ENCODE measurements at places on chromosomes 6 and 20.

DNA sequence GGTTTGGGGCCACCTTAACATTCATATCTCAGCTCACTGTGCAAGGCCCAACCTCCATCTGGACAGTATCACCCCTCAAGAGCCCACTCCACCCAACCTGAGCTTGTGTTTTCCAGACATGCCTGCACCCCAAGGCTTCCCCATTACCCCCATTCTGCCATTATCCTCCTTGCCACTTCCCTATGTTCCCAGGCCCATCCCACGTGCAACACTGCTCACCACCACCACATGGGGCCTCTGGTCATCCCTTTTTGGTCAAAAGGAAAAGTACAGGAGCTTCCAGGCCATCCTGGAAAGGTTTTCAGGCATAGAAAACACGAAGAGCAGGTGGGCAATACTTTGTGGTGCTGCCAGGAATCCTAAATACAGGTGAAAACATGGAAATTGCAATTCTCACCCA, 140.3 kb downstream of the SYNDIG1 start:
- no peak for DNase-seq

GRCh38 chr6:2839982-2840748, 1.5 kb downstream of the SERPINB1 start:
- no peak for DNase-seq

GRCh38 chr6:36349240-36349639, 12.6 kb upstream of the BNIP5 start:
- DNase-seq: peak; percentile 50

DNA sequence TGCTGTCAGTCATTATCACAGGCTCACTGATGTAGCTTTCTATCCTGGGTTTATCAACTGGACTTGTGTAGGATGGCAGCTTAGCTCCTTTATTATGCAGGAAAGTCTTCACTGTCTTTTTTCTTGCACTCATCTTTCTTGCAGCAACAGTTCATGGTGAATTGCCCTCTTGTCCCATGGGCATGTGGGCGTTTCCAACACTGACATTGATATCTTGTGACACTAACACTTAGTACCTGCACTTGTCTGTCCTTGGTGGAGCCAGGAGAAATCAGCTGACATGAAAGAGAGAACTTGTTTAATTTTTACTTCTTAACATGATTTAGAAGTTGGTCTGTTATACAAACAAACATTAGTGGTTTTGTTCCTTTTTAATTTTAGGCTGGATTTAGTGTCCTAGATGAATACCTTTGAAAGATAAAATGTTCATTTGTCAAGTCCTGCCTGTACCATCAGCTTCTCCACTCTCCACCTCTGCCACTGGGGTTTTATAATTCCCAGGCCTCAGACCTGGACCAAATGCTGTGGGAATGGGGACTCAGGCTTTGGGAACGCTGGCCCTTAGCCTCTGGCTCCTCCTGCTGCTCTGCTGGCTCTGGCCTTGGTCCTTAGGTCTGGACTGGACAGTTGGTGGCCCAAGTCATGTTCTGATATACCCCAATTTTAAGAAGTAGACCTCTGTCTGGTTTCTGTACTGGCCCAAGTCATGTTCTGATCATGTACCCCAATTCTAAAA, 161.0 kb upstream of the LAMP5 start:
- DNase-seq: no peak

- no peak for DNase-seq
Observed at GRCh38 chr6:78157606-78158005, 504.8 kb downstream of the MEI4 start.

DNA sequence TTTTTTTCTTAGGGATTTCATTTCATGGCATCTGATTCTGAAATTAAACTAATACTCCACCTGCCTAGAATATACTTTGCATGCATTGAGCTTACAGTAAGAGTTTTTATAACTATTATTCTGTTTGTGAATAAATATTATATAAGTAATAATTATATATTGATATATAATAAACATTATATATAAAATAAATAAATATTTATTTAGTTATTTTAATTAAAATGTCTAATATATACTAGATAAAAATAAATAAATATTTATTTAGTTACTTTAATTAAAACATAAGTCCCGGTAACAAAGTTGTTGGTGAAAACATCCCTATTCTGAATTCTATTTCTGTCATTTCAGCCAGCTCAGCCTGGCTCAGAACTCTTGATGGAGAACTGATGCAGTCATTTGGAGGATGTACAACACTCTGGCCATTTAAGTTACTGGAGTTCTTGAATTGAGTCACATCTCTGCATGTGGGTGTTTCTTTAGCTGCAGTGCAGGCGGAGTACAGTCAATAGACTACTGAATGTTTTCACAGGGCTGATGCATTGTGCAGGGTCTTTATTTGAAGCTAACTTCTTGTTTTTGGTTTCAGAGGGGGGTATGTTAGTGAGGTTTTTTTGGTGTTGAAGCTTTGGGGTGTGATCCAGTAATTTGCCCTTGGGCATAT, 508.9 kb upstream of the ADGRB3 start:
- no peak for DNase-seq

All from CD4-positive, alpha-beta T cell (primary cell).